ENCODE measurements at places on chromosomes 16 and 17. TPM values are rescaled to one million over a fixed set of nuclear protein-coding genes. Genes with fewer than 3 reads are reported as not detected.

Gene MYH2
- total RNA-seq: not detected

Gene RGS9
- 0.86 TPM for total RNA-seq

Gene WNK4
- total RNA-seq: 2.1 TPM

Gene MPG
- 105 TPM for total RNA-seq

Gene SBK1
- total RNA-seq: 0.08 TPM

Gene KCNJ18
- not detected for total RNA-seq

Gene PRPSAP1
- total RNA-seq: 45.4 TPM

Gene CLEC19A
- not detected for total RNA-seq

Gene PROCA1
- 1.3 TPM for total RNA-seq

Gene ABCA6
- total RNA-seq: 0.04 TPM

Gene C16orf46
- total RNA-seq: 0.11 TPM

Gene TMEM88
- total RNA-seq: 0.23 TPM

Gene KRT25
- not detected for total RNA-seq

Gene BAHCC1
- 1.8 TPM for total RNA-seq

Gene CCL8
- total RNA-seq: not detected

Gene XAF1
- total RNA-seq: 0.84 TPM

Gene SDK2
- 24.7 TPM for total RNA-seq

Gene TPSG1
- not detected for total RNA-seq

Gene LRRC37A
- 0.65 TPM for total RNA-seq

Gene SLC52A1
- total RNA-seq: 0.62 TPM

Gene P3H4
- total RNA-seq: 14.7 TPM

Gene ARHGAP44
- under 0.01 TPM for total RNA-seq

Gene TEKT1
- total RNA-seq: not detected

Gene KRTAP2-3
- 0.15 TPM for total RNA-seq

Gene DDX28
- total RNA-seq: 9.6 TPM

Gene KCNH6
- not detected for total RNA-seq

Gene ADAD2
- total RNA-seq: not detected

Gene MAZ
- 108 TPM for total RNA-seq

Gene CNGB1
- 2.7 TPM for total RNA-seq

Gene IGSF6
- 0.15 TPM for total RNA-seq

Gene C16orf90
- not detected for total RNA-seq

Gene PRSS8
- 59.2 TPM for total RNA-seq

Gene CACNG1
- not detected for total RNA-seq

Gene NOTUM
- not detected for total RNA-seq

Gene DDX19B
- 27.2 TPM for total RNA-seq

Gene OR1F1
- not detected for total RNA-seq

Gene TMEM204
- 2.7 TPM for total RNA-seq

Gene KRT28
- total RNA-seq: not detected

Gene PRAC1
- total RNA-seq: not detected

Gene SGCA
- total RNA-seq: not detected

Gene SHCBP1
- total RNA-seq: 10.8 TPM

Gene PRR29
- total RNA-seq: 0.19 TPM

Gene C17orf58
- total RNA-seq: 10.2 TPM

Gene FSCN2
- total RNA-seq: not detected

Gene MON1B
- 17.2 TPM for total RNA-seq

Gene TMC8
- not detected for total RNA-seq

Gene CHST5
- total RNA-seq: not detected

Gene CAVIN1
- 304 TPM for total RNA-seq

Gene HOXB7
- total RNA-seq: 0.16 TPM

Gene SHISA9
- under 0.01 TPM for total RNA-seq

Gene MFSD11
- total RNA-seq: 12.3 TPM

Gene WNT3
- total RNA-seq: 0.19 TPM

Gene COL1A1
- total RNA-seq: 30.7 TPM

Data from hair follicular keratinocyte (primary cell).